ENCODE measurements at places on chromosomes 5 and 9. TPM values are rescaled to one million over a fixed set of nuclear protein-coding genes. Genes with fewer than 3 reads are reported as not detected.

ADCY2 gene
- not detected for total RNA-seq

OTP gene
- not detected for total RNA-seq

STARD4 gene
- total RNA-seq = 36.3 TPM

IFNK gene
- not detected for total RNA-seq

SLC45A2 gene
- under 0.01 TPM for total RNA-seq

OR1B1 gene
- total RNA-seq = not detected

LCN9 gene
- not detected for total RNA-seq

SLC24A2 gene
- not detected for total RNA-seq

IL9 gene
- not detected for total RNA-seq

Data from bronchial smooth muscle cell (primary cell).